ENCODE measurements at places on chromosomes 2 and 18.

GRCh38 chr2:216402751-216403150 is 9.5 kb upstream of the SMARCAL1 start:
- no peak for DNase-seq

DNA sequence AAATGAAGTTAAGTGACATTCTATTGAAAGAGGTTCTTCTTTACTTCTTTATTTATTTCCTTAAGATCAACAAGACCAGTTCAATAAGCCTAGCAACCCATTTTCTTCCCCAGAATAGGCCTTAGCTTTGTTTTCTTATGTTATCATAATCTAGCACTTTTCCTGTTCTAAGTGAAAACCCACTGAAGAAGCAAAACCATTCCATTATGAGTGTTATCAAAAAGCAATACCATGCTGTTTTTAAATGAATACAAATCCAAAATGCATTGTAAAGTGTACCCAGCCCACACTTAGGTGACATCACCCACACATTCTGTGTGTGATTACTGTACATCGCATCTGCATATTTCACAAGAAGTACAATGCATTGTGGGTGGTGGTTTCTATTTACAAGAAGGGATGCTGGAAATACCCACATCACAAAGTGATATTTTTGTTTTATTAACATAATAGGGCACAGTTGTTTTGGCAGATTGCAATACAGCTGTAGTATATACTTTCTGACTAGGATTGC is 679.5 kb downstream of the KCNJ3 start:
- DNase-seq = peak; percentile 15

- no peak for DNase-seq
Measured at GRCh38 chr2:150520033-150520432, 32.6 kb upstream of the RND3 start.

DNA sequence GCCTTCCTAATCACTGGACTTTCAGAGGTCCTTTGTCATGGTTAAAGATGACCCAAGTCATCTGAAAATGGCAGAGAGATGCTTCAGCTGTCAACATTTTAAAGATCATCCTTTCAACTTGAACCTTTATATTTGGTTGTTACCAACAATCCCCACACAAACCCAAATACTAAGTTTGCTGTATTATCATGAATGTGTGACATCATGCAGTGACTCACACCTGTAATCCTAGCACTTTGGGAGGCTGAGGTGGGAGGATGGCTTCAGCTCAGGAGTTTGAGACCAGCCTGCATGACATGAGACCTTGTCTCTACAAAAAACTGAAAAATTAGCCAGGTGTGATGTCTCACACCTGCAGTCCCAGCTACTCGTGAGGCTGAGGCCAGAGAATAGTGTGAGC is 55.2 kb upstream of the NRP2 start:
- no peak for DNase-seq

GRCh38 chr18:65411061-65411460 is 339.8 kb upstream of the CDH7 start:
- DNase-seq = no peak

DNA sequence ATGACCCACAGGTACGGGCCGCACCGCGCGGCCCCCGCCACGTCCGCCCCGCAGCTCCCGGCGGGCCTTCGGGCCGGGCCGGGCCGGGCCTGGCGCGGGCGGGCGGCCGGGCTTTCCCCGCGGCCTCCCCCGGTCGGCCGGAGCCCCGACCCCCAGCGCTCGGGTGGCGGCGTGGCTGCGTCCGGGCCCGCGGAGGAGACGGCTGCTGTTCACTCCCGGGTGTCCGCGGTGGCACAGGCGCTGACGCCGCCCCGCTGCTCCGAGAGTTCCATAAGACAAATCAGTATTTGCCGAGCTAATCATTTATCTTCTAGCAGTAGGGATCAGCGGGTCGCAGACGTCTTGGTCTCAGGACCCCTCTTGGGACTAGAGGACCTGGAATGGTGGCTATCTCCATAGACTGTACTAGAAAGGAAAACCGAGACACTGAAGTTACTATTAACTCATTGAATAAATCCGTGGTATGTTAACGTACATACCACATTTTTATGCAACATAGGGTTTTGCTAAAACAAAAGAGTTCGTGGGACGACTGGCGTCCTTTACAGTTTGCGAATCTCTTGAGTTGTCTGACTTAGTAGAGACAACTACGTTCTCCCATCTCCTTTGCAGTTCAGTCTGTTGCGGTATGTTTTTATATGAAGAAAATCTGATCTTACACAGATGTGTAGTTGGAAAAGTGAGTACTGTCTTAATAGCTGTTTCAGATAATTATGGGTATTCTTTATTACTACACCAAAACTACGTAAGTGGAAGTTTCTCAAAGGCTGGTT is 500 bp downstream of the LIMS1 start:
- peak; percentile 47 for DNase-seq

GRCh38 chr2:174807931-174808330 is 43.7 kb upstream of the CHRNA1 start:
- no peak for DNase-seq

- no peak for DNase-seq
Measured at GRCh38 chr18:78457731-78458130, 521.9 kb upstream of the SALL3 start.

DNA sequence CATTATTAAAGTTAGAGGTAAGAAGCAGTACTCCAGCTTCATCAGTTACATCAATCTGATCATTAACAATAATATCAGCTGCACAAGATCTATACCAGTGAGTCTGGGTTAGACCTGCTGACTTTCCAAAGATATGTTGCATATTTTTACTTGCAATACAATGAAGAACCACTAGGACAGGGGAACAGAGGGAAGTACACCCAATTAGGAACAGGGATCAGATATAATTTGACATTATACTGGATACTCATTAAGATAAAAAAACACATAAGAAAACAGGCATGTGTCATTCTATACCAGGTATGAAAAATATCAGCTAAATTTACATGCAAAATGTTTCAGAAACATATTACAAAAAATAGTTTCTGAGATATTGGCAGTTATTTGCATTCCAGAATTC is 995.1 kb upstream of the DDX18 start:
- no peak for DNase-seq

GRCh38 chr2:95297639-95298395 is 670 bp downstream of the KCNIP3 start:
- no peak for DNase-seq

- DNase-seq = no peak
Measured at GRCh38 chr2:156021146-156022040, 311.1 kb downstream of the NR4A2 start.

DNA sequence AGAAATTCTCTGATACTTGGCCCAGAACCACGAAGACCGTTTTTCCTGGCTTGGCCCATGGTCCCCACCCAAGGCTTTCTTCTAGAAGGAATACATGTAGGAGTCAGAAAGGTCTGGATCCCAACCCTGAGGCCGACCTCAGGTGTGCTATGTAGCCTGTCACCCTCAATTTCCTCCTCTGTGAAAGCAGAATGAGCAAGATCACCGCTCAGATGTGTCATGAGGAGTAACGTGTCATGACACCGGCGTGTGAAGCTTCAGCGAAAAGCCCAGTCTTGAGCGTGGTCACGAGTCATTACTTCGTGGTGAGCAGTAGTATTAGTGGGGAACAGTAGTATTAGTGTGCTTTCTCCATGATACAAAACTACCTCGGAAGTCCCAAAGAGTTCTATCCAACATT is 103.4 kb downstream of the ALPK2 start:
- DNase-seq = peak; percentile 68

- DNase-seq = no peak
Measured at GRCh38 chr18:74742573-74743243, 145.0 kb downstream of the ZNF407 start.

DNA sequence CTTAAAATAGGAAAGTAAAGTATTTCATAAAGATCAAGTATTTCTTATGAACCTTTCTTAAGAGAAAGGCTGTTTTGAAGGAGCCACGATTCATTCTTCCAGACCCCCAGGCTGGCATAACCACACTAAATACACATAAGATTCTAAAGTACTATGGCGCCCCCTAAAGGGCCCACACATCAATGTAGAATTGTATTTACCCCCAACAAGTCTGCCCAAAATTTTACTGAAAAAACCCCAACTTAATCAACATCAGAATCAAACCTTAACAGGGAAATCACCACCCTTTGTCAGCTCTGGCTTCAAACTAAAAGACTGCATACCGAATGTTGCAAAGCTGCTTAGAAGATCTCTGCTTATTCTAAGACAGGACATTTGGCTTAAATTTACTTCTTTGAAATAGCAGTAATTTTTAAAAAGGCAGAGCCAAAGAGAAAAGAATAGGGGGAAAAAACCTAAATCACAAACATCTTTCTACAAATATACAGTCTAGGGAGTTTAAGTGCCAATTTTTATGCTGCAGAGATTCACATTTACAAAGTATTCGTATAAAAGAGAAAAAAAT is 20.4 kb upstream of the BCL2 start:
- peak; percentile 49 for DNase-seq

GRCh38 chr2:192128655-192129054 is 66.1 kb downstream of the TMEFF2 start:
- DNase-seq = no peak

DNA sequence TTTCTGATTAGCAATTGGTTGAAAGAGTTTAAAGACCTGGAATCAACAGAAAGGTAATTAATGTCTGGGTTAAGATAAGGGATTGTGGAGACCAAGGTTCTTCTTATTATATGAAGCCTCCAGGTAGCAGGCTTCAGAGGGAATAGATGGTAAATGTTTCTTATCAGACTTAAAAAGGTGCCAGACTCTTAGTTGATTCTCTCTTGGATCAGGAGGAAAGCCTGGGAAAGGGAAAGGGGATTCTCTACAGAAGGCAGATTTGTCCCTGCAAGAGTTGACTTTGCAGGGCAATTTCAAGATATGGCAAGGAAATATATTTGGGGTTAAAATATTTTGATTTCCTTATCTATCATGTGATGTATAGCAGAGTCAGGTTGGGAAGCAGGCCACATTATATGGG is 153.1 kb upstream of the ARL4C start:
- DNase-seq = no peak
